G401 (cell line): ENCODE measurements at places on chromosomes 3 and 15.

- no peak for DNase-seq
Observed at GRCh38 chr15:85691350-85692240, 103.1 kb downstream of the KLHL25 start.

- DNase-seq = no peak
Observed at GRCh38 chr15:89993349-89993748, 7.8 kb upstream of the ZNF710 start.

DNA sequence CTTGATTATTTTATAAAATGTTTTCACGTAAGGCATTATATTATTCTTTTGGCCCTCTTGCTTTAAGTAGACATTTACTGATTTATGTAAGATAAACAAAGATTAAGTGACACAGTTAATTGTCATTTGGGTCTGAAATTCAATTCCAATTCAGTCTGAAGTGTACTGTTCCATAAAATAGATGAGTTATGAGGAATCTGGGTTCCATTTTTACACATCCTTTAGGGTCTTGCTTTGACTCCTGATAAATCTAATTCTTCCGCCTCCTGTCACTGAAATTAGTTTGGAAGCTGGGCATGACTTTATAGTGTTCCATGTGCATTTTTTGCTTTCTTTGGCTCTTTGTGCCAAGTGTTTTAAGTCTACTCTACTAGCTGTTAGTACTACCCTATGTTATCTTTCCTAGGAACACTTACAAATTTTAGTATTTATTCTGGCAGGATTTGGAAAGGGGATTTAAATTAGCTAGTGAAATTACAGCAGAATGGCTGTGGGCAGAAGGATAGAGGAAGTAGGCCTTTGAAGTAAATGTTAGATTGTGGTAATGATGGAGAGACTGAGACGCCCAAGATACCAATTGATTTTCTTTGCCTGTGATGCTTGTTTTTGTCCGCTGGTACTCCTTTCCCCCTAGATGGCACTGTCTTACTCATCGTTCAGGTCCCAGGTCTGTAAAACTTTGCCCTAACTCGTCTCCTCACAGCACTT is 14.3 kb downstream of the ARL8B start:
- no peak for DNase-seq

DNA sequence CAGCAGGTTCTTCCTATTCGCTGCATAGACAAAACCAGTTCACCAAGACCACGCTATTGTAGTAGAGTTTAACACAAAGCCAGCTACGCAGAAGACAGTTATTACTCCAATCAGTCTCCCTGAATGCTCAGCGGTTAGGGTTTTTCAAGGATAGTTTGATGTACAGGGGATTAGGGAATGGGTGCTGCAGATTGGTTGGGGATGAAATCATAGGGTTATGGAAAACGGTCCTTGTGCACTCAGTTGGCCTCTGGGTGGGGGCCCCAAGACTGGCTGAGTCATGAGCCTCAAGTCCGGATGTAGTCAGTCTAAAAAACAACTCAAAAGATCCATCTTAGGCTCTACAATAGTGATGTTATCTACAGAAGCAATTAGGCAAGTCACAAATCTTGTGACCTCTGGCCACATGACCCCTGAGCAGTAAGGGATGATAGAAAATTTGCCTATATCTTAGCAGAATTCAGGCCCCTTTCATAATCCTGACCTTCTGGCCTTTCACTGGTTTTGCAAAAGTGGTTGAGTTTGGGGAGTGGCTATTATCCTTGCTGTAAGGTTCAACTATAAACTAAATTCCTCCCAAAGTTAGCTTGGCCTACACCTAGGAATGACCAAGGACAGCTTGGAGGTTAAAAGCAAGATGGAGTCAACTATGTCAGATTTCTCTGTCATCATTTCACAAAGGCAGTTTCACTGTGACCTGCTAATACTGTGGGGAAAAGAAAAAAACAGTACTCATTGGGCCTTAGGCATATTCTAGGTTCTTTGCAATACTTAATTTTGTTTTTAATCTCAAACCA is 57.7 kb downstream of the LIPC start:
- DNase-seq = no peak

DNA sequence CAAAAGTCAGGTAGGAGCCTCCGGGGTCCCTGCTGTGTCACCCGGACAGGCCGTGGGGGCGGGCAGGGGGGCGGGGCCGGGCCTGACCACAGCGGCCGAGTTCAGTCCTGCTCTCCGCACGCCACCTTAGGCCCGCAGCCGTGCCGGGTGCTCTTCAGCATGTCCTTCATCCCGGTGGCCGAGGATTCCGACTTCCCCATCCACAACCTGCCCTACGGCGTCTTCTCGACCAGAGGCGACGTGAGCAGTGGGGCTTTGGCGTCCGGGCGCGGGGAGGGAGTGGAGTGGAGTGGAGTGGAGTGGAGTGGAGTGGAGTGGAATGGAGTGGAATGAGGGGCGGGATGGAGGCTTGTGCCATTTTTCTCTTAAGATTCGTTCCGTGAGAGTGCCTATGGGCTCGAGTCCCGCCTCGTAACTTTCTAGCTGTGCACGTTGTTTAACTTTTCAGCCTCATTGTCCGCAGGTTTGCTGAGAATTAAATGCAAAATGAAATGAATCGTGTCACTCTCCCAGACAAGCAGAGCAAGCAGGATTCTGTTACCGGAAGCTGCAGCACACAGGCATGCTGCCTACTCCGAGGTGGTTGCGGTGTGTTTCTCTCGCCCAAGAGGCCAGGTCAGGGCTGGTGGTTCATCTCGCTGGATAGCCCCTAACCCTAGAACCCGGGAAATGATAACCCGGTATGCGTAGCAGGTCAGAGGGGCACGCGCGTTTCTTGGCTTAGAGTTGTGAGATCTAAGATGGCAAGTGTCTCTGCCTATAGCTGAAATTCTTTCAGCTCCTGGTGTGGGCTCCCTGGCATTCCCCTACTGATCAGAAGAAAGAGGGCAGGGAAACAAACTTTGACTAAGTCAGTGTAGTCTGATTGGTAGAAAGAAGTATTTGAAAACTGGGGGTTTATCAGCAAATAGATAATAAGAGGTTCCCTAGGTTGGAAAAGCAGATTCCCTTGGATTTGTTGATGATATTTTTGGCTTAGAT is at the start of gene FAH:
TSS of gene FAH (plus strand) at position 104 of the 981 bp plus-strand sequence. CDS start at position 160, 56 bp downstream.
- DNase-seq = peak; percentile 63

DNA sequence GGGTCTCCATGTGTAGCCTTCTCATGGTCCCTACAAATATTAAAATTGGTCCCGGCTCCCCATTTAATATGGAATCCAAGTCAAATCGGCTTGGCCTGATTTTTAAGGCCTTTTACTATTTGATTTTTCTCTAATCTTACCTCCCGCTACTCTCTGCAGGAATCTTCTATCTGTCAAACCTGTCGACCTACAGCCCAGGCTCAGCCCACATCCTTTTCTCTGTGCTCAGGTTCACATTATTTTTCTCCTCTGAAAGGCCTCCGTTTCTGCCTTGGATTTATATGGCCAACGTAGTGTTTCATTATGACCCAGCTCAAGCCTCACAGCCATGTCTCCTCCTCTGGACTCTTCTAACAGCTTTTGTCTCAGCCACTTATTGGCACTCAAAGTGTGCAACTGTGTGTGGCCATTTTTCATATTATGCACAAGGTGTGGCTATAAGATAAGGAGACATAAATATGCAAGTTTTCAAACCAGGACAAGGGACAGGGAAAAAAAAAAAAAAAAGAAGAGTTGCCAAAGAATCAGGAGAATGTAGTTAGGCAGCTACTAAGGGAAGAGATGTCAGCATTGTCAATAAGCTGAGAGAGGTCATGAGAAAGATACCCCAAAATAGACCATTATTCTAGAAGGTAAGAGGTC is 2.1 kb upstream of the GLCE start:
- DNase-seq = no peak

GRCh38 chr15:90043530-90044010 is 42.4 kb downstream of the ZNF710 start:
- DNase-seq = no peak

DNA sequence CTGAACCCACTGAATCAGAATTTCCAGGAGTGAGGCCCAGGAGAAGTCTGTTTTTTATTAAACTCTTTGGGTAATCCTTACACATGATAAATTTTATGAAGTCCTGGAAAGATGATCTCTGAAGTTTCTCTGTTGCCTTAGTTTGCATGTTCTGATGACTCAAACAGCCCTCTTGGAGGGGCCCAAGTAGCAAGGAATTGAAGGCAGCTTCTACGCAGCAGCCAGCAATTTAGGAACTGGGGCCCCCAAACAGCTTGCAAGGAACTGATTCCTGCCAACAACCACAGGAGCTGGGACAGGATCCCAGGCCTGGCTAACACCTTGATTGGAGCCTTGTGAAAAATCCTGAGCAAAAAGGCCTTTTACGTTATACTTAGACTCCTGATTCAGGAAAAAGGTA is 5.4 kb upstream of the ACP3 start:
- peak; percentile 34 for DNase-seq

- DNase-seq = no peak
Observed at GRCh38 chr3:57252404-57252803, 24.9 kb downstream of the APPL1 start.

GRCh38 chr3:71968544-71968943 is 183.6 kb upstream of the PROK2 start:
- no peak for DNase-seq

- DNase-seq = no peak
Observed at GRCh38 chr3:169340065-169340464, 323.4 kb downstream of the MECOM start.

- DNase-seq = no peak
Observed at GRCh38 chr15:31163769-31164572, 62.4 kb upstream of the TRPM1 start.

DNA sequence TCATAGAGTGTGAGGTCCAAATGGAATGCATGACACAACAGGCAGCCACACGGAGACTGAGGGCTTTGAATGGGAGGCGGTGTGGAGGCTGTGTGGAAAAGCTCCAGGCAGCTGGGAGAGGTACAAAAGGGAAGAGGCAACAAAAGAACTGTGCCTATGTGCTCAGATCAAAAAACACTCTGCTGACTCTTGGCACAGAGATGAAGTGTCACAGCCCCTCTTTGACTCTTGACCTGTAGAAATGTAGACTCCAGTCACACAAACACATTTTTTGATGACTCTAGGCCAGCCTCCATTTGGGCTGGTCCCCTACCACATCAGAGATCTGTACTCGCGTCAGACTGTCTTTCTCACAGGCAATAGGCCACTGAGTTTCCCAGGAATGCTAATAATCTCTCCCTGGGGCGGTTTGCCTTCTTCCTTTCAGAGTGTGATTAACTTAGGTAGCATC is 456.0 kb downstream of the TUSC7 start:
- DNase-seq = no peak

DNA sequence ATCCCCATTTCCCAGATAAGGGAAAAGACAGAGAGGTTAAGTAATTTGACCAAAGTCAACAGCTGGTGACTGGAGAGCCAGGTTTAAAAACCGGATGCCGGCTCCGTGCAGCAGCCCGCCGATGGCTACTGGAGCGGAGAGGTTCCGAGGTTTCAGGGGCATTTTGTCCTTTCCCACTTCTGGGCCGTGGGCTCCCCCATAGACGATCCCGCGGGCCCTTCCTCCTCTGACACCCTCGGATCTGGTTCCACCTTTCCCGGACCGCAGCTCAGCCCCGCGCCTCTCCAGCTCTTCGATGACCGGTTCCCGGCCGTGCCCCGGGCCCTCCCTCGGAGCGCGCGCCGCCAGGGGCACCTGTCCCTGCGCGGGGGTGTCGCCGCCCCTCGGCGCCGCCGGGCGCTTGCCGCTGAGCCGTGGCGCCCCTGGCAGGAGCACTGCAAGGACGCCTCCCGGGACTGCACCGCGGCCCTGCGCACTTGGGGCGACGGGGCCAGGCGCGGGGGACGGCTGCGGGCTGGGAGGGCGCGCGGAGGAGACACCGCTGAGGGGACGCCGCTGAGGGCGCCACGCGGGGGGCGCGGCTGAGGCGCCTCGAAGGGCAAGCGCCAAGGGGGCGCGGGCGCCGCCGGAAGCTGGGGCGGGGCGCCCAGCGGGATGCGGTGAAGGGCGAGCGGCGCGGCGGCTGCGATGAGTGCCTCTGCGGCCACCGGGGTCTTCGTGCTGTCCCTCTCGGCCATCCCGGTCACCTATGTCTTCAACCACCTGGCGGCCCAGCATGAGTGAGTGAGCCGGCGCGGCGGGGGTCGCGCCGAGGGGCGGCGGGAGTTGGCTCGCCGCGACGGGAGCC is at the start of gene TM6SF1:
TSS of gene TM6SF1 (plus strand) at position 652 of the 847 bp plus-strand sequence. CDS start at position 688, 36 bp downstream.
- DNase-seq = no peak

GRCh38 chr3:113088616-113089015 is 97.8 kb downstream of the GTPBP8 start:
- DNase-seq = no peak

DNA sequence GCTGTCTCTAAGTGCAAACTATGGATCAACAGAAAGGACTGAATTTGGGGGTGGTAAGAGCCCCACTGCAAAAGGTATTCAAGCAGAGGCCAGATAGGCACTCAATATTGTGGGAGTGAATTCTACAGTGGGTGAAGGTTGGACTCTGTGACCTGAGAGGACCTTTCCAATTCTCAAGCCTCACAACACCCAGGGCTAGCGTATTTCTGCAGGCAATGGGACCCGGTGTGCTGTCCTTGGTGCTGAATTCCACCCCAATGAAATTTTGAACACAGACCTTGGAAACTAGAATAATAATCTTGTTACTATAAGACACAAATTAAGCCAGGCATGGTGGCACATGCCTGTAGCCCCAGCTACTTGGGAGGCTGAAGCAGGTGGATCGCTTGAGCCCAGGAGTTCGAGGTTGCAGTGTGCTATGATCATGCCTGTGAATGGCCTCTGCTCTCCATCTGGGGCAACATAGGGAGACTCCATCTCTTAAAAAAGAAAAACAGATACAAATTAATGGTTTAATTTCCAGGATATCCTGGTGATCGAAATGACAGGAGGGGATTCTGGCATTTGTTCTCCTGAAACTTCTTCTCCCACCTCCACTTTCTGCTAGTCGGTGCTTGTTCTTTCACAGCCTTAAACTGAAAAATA is 135.4 kb downstream of the RAB11A start:
- DNase-seq = no peak

GRCh38 chr15:60208709-60209108 is 189.1 kb downstream of the ANXA2 start:
- DNase-seq = peak; percentile 96

- no peak for DNase-seq
Observed at GRCh38 chr3:66991459-66991858, 6.6 kb upstream of the KBTBD8 start.

DNA sequence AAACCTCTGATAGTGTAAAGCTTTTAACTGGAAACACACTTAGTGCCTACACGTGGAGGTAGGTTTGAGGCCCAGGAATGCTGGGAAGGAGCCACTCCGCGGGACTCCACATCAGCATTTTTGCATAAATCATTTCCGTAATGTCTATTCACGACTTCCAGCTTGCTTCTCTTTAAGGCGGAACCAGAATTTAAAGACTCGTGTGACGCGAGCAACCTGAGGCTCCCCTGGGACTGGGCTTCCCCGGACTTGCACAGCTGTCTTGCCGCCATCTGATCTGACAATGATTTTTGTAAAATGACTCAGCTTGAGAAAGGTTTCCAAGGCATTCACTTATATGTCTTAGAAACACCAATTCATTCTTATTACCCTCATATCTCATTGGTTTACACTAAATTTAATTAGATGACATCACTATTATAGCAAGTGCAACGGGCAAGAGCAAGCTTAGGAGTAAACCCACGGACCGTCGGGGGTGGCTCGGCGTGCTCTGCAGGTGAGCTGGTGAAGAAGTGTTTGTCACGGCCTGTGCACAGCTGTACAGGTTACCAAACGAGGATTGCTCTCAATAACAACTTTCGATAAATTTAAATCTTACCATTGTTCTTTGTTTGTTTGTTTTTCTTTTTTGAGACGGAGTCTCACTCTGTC is 95.2 kb downstream of the CHSY1 start:
- no peak for DNase-seq

- no peak for DNase-seq
Observed at GRCh38 chr3:108022256-108023150, 68.3 kb downstream of the CD47 start.

GRCh38 chr15:62816342-62817069 is 226.0 kb upstream of the TPM1 start:
- DNase-seq = no peak
